Activated T-helper 9 cell treated with anti-CD3 and anti-CD28 coated beads, Interleukin-2, amount 50 U/mL, for 16 hours (primary cell): ENCODE measurements at places on chromosomes 16 and 17.

DNA sequence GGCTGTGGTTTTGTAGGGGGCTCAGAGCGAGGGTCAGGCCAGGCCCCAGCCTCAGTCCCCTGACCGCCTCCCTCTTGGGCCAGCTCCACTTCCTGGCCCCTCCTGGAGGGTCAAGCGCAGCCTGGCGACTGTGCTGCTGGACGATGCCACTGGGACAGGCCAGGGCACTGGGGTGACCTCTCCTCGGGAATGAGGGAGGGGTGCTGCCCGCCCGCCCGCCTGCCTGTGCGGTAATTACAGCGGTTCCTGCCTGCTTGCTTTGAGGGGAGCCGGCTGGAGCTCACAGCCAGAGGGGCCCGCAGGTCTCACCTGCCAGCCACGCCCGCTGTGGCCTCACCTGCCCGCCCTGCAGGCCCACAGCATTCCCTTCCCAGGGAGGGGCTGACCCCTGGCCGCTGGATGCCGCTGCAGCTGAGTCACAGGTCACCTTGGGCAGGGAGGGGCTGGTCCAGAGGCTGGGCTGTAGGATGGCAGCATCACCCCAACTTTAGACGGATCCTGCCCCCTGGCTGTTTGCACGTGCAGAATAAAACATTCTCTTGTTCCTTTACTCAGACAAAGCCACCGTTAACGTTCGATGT lies 76.7 kb upstream of the CBX4 start:
- DNase-seq: no peak

DNA sequence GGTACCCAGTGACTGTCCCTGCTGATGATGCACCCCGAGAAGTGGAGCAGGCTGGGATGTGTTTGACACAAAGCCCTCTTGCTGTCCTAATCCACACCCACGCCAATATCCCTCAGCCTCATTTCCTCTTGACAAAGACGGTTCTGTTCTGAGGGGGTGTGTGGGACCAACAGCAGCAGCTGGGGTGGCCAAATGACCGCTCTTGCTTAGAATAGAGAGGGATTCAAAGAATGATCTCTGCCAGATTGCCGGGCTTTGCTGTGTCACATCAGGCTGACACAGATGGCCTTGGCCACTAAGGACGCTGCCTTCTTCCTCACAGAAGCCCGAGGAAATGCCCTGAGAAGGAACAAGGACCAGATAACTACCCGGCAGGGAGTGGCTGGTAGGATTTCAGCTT lies 250.7 kb downstream of the NTN1 start:
- DNase-seq: no peak

- DNase-seq: no peak
Observed at GRCh38 chr17:60390925-60391470, 935 bp downstream of the USP32 start.

- DNase-seq: no peak
Observed at GRCh38 chr17:1787301-1787902, 25.5 kb downstream of the SERPINF1 start.

DNA sequence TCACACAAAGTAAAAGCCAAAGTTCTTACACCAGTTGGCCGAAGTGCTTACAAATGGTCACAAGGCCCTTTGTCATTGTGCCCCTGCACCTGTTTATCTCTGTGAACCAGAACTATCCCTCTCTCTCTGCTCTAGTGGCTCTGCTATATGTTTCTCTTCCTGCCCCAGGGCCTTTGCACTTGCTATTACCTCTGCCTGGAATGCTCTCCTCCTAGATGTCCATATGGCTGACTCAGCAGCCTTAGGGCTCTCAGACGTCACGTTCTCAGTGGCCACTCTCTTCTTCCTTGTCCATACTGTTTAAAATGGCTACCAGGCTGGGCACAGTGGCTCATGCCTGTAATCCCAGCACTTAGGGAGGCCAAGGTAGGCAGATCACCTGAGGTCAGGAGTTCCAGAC lies 38.8 kb upstream of the DDX52 start:
- DNase-seq: no peak

GRCh38 chr16:23974223-23974622 lies 138.4 kb downstream of the PRKCB start:
- no peak for DNase-seq

DNA sequence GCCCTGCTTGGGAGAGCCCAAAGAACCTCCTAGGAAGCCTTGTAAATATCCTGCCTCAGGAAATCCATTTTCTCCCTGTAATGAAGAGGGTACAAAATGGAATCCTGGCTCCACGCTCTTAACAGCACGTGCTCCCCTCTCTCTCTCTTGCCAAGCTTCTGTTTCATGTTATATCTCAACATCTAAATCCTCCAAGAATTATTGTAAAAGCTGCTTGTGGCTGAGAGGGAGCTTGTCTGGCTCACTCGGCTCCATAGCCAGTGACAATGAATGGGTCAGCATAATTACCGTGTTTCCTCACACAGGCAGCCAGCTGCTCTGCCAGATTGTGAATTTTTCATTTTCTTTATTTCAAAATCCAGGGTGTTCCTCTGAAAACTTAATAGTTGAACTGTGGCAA lies 317.8 kb downstream of the RBFOX1 start:
- DNase-seq: no peak

DNA sequence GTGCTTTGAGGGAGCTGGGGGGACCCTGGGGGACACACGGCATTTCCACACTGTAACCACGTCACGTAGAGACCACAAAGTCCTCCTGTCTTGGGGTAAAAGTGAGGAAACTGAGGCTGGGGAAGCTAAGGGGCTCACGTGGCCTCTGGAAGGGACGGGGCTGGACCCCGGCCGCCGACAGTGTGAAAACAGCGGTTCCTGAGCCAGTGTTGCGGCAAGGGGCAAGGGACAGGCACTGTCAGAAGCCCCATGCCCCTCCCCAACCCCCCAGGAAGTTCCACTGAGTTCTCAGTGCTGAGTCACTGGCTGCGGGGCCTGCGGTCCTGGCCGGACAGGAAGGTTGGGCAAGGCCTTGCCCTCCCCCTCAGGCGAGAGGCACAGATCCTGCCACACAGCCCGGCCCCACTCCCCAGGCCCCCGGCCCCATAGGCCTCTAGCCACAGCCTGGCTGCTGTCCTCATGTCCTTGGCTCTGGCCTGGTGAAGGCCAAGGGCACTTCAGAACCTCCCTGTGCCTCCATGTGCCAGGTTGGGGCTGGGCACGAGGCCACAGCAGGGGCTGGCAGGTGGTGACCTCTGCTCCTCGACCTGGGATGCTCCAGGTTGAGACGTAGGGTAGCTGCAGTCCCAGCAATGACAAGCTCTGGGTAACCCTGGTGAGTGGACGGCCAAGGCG lies 5.0 kb upstream of the CCDC57 start:
- DNase-seq: no peak

GRCh38 chr17:49624896-49625295 lies 49.2 kb downstream of the NXPH3 start:
- DNase-seq: no peak

GRCh38 chr17:19728084-19728495 lies 11.7 kb upstream of the SLC47A2 start:
- DNase-seq: no peak

GRCh38 chr16:88874938-88875599 lies 8.6 kb upstream of the PABPN1L start:
- DNase-seq: no peak

- no peak for DNase-seq
Observed at GRCh38 chr17:27546624-27547300, 84.2 kb upstream of the LGALS9 start.

DNA sequence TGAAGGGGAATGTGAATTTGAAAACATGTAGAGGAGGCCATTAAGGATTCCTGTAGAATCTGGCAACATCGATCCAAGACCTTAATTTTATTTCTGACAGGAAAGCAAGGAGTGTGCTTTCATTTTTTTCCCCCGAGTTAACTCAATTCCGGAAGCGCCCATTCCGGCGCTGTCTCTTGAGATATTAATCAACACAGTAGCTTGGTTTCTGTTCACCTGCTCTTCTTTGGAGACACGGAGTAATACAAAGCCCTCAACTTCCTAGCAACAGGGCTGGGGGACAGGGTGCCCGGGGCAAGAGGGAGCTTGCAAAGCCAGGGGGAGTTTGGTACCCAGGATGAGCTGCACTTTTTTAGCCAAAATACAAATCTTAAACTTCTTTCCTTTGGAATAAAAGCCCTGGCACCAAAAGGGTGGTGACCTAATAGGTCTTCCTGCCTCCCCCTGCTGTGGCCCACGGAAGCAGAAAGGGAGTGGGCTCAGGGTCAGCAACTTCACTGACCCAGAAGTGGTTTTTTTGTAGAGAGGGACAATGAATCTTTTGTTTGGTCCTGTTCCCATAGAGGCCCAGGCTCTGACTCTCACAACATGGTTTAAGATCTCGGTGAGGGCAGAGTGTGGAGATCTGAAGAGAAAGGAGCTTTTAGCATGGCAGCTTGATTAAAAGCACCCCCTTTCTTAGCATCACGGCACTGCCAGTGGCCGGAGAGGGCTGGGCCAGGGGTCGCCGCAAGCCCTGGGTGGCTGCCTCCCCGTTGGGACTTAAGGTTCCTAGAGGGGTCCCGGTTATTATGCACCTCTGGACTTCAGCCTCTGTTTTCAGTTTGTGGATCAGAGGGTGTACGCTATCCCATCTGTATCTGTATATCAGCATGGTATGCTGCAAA lies 207.3 kb downstream of the CCDC182 start:
- DNase-seq: no peak

DNA sequence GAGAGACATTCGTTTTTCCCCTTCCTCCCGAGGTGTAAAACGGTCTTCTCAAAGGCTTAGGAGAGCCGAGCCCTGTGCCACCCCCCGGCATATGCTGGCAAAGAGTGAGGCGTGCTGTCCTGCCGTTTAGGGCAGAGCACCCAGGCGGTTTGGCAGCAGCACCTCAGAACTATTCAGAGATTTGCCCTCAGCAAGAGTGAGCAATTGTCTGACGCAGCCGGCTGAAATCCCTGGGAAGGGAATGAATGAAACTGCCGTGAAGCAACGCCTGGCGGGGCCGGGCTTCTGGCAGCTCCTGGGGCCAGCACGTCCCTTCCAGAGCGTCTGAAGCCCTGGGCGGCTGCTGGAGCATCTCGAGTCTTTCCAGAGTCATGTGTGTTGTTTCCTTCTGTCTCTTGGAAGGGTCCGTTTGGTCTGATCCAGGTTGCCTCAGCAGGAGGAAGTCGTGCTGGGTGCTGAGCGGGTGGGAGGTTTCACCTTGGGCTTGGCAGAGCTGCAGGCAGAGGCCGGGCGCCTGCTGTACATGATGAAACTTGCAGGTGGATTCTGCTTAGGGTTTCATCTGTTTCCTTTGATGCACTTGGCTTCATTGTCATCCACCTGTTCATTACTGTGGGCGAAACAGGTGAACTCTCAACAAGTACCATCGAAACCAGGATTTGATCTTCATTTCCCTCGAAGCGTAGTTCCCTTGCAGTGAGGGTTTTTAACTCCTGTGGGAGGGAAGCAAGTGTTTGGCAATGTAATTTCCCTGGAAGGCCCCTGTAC lies 35.4 kb downstream of the TBCD start:
- DNase-seq: no peak

DNA sequence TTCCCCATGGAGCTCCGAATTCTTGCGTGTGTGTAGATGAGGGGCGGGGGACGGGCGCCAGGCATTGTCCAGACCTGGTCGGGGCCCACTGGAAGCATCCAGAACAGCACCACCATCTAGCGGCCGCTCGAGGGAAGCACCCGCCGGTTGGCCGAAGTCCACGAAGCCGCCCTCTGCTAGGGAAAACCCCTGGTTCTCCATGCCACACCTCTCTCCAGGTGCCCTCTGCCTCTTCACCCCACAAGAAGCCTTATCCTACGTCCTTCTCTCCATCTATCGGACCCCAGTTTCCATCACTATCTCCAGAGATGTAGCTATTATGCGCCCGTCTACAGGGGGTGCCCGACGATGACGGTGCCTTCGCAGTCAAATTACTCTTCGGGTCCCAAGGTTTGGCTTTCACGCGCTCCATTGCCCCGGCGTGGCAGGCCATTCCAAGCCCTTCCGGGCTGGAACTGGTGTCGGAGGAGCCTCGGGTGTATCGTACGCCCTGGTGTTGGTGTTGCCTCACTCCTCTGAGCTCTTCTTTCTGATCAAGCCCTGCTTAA lies 617 bp upstream of the SENP3 start:
- DNase-seq: peak; percentile 80

- DNase-seq: no peak
Observed at GRCh38 chr16:52467753-52468152, 79.2 kb downstream of the TOX3 start.

DNA sequence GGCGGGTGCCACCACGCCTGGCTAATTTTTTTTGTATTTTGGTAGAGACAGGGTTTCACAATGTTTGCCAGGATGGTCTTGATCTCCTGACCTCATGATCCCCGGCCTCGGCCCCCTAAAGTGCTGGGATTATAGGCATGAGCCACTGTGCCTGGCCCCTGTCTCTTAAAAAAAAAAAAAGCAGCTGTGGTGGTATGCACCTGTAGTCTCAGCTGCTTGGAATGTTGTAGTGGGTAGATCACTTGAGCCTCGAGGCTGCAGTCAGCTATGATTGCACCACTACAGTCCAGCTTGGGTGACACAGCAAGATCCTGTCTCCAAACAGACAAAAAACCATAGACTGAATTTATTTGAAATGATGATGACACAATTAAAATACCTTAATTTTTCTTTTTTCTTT lies 24.3 kb downstream of the CDK12 start:
- DNase-seq: no peak

- DNase-seq: no peak
Observed at GRCh38 chr17:50653738-50654137, 19.1 kb downstream of the ABCC3 start.

- peak; percentile 91 for DNase-seq
Observed at GRCh38 chr17:32349854-32350665, at the start of gene ZNF207. Gene ZNF207, plus strand, starts transcription at chr17:32350157. Its CDS starts 129 bp downstream, at chr17:32350286.

DNA sequence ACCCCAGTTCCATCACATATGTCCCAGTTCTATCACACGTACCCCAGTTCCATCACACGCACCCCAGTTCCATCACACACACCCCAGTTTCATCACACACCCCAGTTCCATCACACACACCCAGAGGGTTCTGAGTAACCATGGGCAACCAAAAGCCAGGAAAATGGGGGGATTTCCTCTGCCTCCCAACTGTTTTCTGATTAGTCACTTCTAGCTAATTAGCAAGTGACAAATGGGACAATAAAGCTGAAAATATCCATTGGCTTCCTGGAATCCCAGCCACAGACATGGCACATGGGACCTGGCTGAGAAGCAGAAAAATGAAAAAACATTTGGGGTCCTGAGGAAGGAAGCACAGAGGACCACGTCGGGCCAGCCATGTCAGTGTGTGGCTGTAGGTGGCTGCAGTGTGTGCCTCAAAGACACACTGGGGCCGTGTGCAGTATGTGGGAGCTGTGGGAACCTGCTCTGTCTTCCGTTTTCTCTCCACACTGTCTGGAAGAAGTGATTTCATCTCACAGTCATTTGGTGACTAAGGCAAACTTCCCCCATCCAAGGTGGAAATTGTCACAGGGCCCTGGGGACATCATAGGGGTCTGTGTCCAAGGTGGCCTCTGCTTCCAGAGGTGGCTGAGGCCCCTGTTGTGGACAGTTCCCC lies 106.7 kb downstream of the CMIP start:
- no peak for DNase-seq

DNA sequence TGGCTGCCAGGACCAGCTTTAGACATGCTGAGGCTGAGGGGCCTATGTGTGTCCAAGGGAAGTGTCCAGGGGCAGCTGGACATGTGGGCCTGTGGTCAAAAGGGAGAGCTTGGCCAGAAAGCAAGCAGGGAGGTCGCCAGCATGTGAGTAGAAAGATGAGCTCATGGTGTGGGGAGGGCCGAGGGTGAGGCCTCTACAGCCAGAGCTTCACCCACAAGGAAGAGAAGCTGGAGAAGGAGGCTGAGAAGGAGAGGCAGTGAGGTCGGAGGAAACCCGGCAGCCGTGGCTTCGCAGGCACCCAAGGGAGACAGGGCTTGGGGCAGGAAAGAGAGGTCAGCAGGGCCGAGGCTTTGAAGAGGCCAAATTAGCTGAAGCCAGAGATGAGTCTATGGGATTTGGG lies 4.0 kb upstream of the HSD11B2 start:
- no peak for DNase-seq

GRCh38 chr17:1036845-1037237 lies 39.9 kb downstream of the TIMM22 start:
- no peak for DNase-seq
